T47D (cell line): ENCODE measurements at places on chromosomes 2 and 18.

GRCh38 chr2:68245672-68246071 is 6.7 kb downstream of the PPP3R1 start:
- DNase-seq, result no peak

- no peak for DNase-seq
Measured at GRCh38 chr2:234917211-234917975, 34.4 kb upstream of the SH3BP4 start.

- DNase-seq, result peak; percentile 3
Measured at GRCh38 chr18:41767960-41768359, 187.1 kb upstream of the PIK3C3 start.

DNA sequence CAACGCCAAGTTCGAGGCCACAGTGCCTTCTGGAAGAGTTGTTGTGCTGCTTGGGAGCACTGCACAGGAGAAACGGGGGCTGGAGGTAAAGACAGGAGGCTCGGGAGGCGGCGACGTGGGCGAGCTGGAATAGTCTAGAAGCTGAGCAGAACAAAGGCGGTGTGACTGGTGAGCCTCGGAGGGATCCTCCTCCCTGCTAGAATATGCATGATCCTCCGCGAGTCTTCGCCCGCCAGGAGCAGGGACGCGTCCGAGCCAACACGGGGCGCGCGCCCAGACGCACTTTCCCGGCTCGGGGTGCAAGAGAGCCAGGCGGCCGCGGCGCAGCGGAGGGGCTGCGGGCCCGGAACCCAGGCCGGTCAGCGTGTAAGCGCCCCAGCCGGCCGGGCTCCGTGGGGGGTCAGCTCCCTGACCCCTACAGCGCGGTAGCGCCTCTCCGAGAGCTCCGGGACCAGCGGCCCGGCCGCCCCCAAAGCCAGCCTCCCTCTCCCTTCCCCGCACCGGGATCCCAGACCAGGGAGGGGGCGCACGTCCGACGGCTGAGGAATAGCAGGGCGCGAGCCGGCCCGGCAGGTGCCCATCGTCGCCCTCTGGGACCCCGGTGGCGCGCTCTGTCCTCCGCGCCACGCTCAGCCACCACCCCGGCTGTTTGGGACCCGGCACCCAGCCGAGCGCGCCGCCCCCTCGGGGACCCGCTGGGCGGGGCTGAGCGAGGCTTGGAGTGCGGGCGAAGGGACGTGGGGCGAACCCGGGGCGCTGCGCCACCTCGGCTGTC is 62.5 kb downstream of the GNAL start:
- DNase-seq, result no peak

- no peak for DNase-seq
Measured at GRCh38 chr2:136439064-136439676, 321.2 kb upstream of the CXCR4 start.

DNA sequence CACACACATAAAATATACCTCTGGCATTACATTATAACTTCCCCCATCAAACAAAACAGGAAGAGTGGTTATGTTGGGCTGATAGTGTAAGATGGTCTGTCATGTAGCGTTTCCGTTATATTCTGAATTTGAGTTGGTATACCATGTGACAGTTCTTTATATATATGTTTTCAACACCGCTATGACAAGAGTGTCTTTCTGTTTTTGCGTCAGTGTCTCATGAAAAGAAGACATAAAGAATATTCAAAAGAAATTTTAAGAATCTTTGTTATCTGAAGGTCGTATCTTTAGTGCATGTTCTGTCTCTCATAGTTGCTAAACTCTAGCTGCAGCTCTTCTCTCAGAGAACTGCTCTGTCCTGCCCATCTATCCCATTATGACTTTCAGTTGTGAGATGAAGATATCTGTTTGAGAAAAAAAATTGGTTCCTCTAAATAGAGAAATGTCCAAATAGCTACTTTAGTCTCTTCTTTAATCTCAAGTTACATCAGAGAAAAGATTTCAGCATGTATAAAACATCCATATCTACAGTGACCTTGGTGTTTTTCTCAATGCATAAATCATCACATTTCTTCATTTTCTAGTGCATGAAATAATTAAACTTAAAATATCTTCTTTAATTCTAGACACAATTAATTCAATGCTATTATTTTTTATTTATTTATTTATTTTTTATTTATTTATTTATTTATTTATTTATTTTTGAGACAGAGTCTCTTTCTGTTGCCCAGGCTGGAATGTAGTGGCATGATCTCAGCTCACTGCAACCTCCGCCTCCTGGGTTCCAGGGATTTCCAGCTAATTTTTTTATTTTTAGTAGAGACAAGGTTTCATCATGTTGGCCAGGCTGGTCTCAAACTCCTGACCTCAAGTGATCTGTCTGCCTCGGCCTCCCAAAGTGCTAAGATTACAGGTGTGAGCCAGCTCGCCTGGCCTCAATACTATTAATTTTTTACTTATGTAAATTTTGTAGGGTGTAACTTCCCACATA is 24.3 kb upstream of the PSME4 start:
- no peak for DNase-seq

GRCh38 chr2:29921560-29921915 is at the start of gene ALK:
Gene ALK, minus strand, starts transcription at chr2:29921586. Its CDS starts 927 bp downstream, at chr2:29920659.
- DNase-seq, result peak; percentile 91

DNA sequence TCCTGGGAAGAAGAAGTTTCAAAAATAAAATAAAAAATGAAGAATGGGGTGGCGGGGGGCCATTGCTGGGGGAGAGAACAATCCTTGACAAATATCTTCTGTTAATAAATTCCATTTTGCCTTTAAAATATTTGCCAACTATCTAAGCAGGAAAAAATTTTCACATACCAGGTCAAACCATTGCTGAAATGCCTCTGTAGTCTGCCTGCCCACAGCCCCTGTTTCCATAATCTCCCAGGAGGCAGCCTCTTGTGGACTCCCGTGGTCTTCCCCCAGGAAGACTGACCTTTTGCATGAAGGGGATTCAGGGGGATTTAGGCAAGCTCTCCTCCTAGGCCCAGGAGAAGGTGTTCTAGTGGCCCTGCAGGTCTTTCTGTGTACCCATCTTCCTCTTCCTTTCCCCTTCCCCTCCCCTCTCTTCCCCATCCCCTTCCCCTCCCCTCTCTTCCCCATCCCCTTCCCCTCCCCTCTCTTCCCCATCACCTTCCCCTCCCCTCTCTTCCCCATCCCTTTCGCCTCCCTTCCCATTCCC is 61.0 kb downstream of the RPL37A start:
- no peak for DNase-seq

GRCh38 chr2:45559436-45559835 is 51.6 kb downstream of the SRBD1 start:
- DNase-seq, result no peak

- no peak for DNase-seq
Measured at GRCh38 chr2:32849456-32850194, 97.1 kb upstream of the LTBP1 start.

GRCh38 chr2:199195927-199196502 is 261.7 kb downstream of the SATB2 start:
- no peak for DNase-seq

GRCh38 chr2:29070526-29070925 is 3.8 kb downstream of the PCARE start:
- no peak for DNase-seq

DNA sequence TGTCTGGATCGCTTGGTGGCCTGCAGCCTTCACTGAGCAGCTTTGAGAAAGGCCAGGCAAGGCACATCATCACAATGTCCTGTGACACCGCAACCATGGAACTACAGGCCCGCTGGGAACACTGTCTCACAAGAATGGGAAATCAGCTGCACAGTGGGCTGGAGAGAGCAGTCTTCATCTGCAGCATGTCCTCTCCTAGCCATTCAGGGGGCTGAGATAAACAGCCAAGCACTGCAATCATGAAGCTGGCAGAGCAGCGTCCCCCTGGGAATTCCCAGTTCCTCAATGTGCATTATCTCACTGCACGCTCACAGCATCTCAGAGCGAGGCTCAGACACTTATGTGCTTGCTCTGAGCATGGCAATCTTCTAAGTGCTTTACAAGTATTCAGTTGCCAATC is 1.9 kb downstream of the CMPK2 start:
- no peak for DNase-seq
